ENCODE measurements at places on chromosomes 5 and 9. TPM values are rescaled to one million over a fixed set of nuclear protein-coding genes. Genes with fewer than 3 reads are reported as not detected.

The CTXN3 gene
- total RNA-seq = not detected

The OCLN gene
- 11.9 TPM for total RNA-seq

The PCDHGA11 gene
- total RNA-seq = 0.21 TPM

The AK8 gene
- total RNA-seq = 0.21 TPM

The SLC1A3 gene
- 6.6 TPM for total RNA-seq

The EGFLAM gene
- total RNA-seq = not detected

The FRMPD1 gene
- not detected for total RNA-seq

The IL9 gene
- not detected for total RNA-seq

The NUTM2G gene
- not detected for total RNA-seq

The CEL gene
- total RNA-seq = 0.11 TPM

The FRRS1L gene
- total RNA-seq = 0.03 TPM

The FNBP1 gene
- total RNA-seq = 18.6 TPM

The DCTN4 gene
- 43.1 TPM for total RNA-seq

The PTGR1 gene
- 29.2 TPM for total RNA-seq

The SMIM15 gene
- total RNA-seq = 54.2 TPM

The C8G gene
- 0.53 TPM for total RNA-seq

The GARIN3 gene
- not detected for total RNA-seq

The TLX3 gene
- total RNA-seq = not detected

The LIFR gene
- total RNA-seq = 7.1 TPM

The C6 gene
- total RNA-seq = not detected

The SPATA31D4 gene
- total RNA-seq = not detected

The CAVIN4 gene
- 1.0 TPM for total RNA-seq

The CDX1 gene
- total RNA-seq = not detected

The NUP155 gene
- total RNA-seq = 97.8 TPM

The CCDC152 gene
- 0.45 TPM for total RNA-seq

The RLN2 gene
- not detected for total RNA-seq

The ENTPD2 gene
- not detected for total RNA-seq

The MCC gene
- 48.2 TPM for total RNA-seq

The SNCAIP gene
- total RNA-seq = not detected

The ADGRD2 gene
- total RNA-seq = not detected

The PALM2AKAP2 gene
- total RNA-seq = 0.75 TPM

The RAD17 gene
- total RNA-seq = 25.1 TPM

The PCDHAC1 gene
- 0.72 TPM for total RNA-seq

The ANXA1 gene
- total RNA-seq = 25.0 TPM

The GRXCR2 gene
- not detected for total RNA-seq

The GIN1 gene
- total RNA-seq = 6.9 TPM

The ADAMTS16 gene
- not detected for total RNA-seq

The FGD3 gene
- total RNA-seq = 0.08 TPM

The IFNB1 gene
- total RNA-seq = not detected

The DMRT3 gene
- total RNA-seq = not detected

The CYLC2 gene
- not detected for total RNA-seq

The DOCK8 gene
- total RNA-seq = 0.45 TPM

The NTMT1 gene
- 41.0 TPM for total RNA-seq

The MEF2C gene
- 34.2 TPM for total RNA-seq

The LCN9 gene
- not detected for total RNA-seq

The PCDHA12 gene
- 0.08 TPM for total RNA-seq

The C9 gene
- 0.05 TPM for total RNA-seq

The DIPK1B gene
- total RNA-seq = 42.0 TPM

The NUTM2F gene
- total RNA-seq = not detected

The ANKS6 gene
- 16.9 TPM for total RNA-seq
